ENCODE measurements at places on chromosomes 16 and 17. TPM values are rescaled to one million over a fixed set of nuclear protein-coding genes. Genes with fewer than 3 reads are reported as not detected.

CCR7 gene
- not detected for total RNA-seq

DNA sequence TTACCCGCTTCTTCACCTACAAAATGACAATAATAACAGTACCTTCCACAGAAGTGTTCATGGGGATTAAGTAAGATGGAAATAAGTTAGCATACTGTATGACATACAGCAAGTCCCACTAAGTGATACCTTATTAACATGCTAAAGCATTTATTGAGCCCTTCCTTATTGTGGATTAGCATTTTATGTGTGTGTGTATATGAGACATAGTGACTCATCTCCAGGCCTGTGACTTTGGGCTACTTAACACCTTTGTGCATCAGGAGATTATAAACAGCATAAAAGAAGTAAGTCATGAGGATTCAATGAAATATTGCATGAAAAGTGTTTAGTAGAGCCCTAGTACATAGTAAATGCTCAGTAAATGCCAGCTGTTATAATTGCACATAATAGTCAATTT lies 52.9 kb downstream of the CA10 start:
- H3K4me3 ChIP-seq = no peak overlapping the region
- no peak for DNase-seq
- H3K4me1 ChIP-seq = no peaks in the 10 kb centered on the region
- no peaks in the 10 kb centered on the region for H3K27me3 ChIP-seq

KRTAP4-1 gene
- not detected for total RNA-seq

DNA sequence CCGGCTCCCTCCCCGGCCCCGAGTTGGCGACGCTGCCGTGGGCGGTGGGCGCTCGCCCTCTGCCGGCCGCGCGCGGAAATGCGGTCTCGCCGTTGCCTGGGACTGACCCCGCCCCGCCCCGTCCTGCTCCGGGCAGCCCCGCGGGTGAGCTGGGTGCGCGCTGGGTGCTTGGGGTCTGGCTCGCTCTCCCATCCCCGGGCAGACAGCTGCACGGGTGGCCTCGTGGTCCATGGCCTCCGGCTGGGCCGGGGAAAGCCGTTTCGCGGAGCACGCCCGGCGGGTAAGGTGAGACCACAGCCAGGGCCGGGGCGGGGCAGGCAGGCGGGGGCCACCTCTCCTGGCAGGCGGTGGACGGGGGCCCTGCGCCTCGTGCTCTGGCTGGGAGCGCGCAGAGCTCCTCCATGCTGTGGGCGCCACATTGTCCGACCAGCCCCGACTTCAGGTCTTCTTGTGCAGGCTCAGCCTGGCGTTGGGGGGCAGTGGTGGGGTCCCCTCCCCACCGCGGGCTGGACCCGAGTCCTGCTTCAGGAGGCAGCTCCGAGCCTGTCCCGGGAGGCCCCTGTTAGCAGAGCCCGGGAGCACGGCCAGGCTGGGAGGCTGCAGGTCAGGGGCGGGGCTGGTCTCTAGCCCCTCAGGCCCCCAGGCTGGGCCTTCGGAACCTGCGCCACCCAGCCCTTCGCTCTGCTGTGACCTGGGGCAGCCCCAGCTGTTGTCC lies 7.0 kb upstream of the C1QTNF8 start:
- H3K4me1 ChIP-seq = peaks cover 34% of the 10 kb centered on the region
- DNase-seq = no peak
- H3K27ac ChIP-seq = no peak overlapping the region
- no peaks in the 10 kb centered on the region for H3K27me3 ChIP-seq

TBX6 gene
- not detected for total RNA-seq

MYH3 gene
- 7.1 TPM for total RNA-seq

DNA sequence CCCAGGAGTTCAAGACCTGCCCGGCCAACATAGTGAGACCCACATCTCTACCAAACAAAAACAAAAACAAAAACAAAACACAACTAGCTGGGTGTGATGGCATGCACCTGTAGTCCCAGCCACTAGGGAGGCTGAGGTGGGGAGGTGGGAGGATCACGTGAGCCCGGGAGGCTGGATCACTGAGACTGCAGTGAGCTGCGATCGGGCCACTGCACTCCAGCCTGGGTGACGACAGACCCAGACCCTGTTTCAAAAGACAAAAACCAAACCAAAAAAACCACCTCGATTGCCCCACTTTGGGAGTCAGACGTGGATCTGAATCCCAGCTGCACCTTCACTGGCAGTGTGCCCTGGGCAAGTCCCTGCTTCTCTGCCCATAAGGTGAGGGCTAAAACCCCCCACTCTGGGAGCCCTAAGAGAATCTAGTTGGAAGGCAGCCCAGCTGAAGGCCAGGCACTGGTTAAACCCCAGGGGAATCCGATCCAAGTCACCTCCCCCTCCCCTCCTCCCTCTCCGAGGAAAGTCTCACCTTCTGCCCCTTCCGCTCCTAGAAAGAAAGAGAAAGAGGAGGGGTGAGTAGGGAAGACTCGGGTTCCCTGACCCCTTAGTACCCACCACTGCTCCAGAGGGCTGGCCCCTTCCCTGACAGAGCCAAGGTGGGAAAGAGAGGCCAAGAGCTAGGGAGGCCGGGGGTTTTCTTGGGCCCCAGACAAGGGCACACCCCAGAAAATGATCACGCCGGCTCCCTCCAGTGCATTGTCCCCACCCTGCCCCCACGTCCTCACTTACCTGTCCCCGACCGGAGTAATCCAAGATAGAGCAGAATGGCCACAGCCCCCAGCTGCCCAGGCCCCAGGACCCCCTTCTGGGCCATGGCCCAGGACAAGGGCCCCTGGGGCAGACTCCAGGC lies 647 bp downstream of the PRSS8 start:
- no peak for DNase-seq
- H3K4me1 ChIP-seq = peaks cover 18% of the 10 kb centered on the region
- no peak overlapping the region for H3K27ac ChIP-seq
- no peaks in the 10 kb centered on the region for H3K27me3 ChIP-seq

SYNGR3 gene
- 0.49 TPM for total RNA-seq

GRCh38 chr17:2406271-2406902 lies 5.5 kb upstream of the MNT start:
- DNase-seq = no peak
- no peaks in the 10 kb centered on the region for H3K27me3 ChIP-seq
- peak overlapping the region; percentile 95 for H3K27ac ChIP-seq
- H3K36me3 ChIP-seq = no peaks in the 10 kb centered on the region
- peaks cover 37% of the 10 kb centered on the region for H3K4me1 ChIP-seq
- peak overlapping the region; percentile 37 for H3K4me3 ChIP-seq

CNTNAP1 gene
- 19.6 TPM for total RNA-seq

DNA sequence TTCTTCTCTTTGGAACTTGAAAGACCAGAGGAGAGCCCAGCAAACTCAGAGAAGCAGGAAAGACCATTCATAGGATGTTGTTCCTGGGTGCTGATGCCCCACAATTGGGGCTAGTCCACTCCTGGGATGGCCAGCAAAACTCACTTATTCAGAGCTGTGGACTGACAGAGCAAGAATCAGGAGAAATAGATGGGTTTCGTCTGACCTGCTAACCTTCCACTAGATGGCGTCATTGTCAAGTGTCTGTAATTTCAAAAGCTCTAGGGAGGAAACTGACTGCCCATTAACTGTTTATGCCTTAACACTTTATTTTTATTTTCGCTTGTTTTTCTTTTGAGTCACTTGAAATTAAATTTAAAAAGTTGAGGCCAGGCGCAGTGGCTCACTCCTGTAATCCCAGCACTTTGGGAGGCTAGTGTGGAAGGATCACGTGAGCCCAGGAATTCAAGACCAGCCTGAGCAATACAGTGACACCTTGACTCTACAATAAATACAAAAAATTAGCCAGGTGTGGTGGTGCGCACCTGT lies 28.7 kb upstream of the MILR1 start:
- no peak for DNase-seq
- H3K4me1 ChIP-seq = no peaks in the 10 kb centered on the region
- no peak overlapping the region for H3K4me3 ChIP-seq
- no peak overlapping the region for H3K27ac ChIP-seq
- no peaks in the 10 kb centered on the region for H3K27me3 ChIP-seq

GRCh38 chr17:69864462-69864861 lies 210.6 kb upstream of the KCNJ16 start:
- H3K4me1 ChIP-seq = no peaks in the 10 kb centered on the region
- H3K4me3 ChIP-seq = no peak overlapping the region
- H3K27me3 ChIP-seq = no peaks in the 10 kb centered on the region
- no peak overlapping the region for H3K27ac ChIP-seq
- H3K36me3 ChIP-seq = no peaks in the 10 kb centered on the region

TMEM114 gene
- not detected for total RNA-seq

GRCh38 chr17:42560246-42560645 lies 1.7 kb upstream of the COASY start:
- no peak for DNase-seq
- H3K4me1 ChIP-seq = peaks cover 27% of the 10 kb centered on the region
- peaks cover 11% of the 10 kb centered on the region for H3K36me3 ChIP-seq
- H3K27me3 ChIP-seq = no peaks in the 10 kb centered on the region

- H3K4me3 ChIP-seq = no peak overlapping the region
- no peak overlapping the region for H3K27ac ChIP-seq
- peaks cover 84% of the 10 kb centered on the region for H3K36me3 ChIP-seq
- H3K27me3 ChIP-seq = no peaks in the 10 kb centered on the region
- H3K4me1 ChIP-seq = peaks cover 13% of the 10 kb centered on the region
- no peak for DNase-seq
These were observed 5.8 kb downstream of the RNF40 start for GRCh38 chr16:30767767-30768465.

DNA sequence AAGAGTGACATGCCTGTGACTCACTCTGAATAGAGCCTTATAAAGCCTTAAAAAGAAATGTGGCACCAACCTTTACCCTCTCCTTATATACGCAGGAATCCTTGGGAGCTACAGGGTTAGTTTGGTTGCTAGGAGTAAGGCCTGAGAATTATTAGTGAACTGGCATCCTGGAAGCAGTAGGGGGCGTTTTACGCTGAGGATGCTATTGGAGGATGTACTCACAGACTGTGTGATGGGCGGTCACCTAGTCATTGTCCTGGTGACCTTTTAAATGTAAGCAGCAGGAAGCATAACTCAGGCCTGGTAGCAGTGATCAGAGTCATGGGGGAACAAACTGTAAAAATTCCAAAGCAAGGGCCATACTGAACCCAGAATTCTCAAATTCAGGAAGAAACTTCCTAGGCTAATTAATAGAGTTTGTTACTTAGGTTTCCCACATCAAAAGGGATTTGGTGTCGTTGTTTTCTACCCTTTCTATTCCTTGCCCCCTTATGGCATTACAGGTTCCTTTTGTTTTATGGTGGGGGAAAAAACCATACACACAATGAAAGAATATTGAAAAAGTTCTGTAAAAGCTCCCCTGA lies 153.8 kb downstream of the SNX11 start:
- DNase-seq = no peak

DNA sequence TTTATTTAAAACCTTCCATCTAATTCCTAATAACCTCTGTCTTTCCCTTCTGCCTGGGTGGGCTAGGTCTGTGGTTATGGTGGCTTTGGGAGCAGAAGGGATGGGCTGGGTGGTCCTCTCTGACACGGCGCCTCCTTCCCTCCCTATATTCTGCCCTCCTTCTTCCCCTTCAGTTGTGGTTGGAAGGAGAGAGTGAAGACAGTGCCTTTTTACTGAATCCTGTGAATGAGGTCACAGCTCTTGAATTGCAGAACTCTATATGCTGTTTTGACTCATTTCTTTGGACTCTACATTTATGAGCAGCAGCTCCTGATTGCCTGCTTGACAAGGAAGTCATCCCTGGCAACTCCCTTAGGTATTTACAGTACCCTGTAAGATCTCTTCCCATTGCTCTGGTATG lies 256.0 kb upstream of the ELAC2 start:
- H3K4me3 ChIP-seq = no peak overlapping the region
- no peak overlapping the region for H3K27ac ChIP-seq
- no peaks in the 10 kb centered on the region for H3K4me1 ChIP-seq
- DNase-seq = no peak

- no peaks in the 10 kb centered on the region for H3K36me3 ChIP-seq
- peaks cover 37% of the 10 kb centered on the region for H3K4me1 ChIP-seq
- no peak overlapping the region for H3K27ac ChIP-seq
- peak overlapping the region; percentile 59 for H3K4me3 ChIP-seq
These were observed 18.3 kb upstream of the CBX8 start for GRCh38 chr17:79814974-79815835.

EVI2B gene
- total RNA-seq = 14.4 TPM

- peaks cover 31% of the 10 kb centered on the region for H3K4me1 ChIP-seq
- H3K4me3 ChIP-seq = no peak overlapping the region
- no peaks in the 10 kb centered on the region for H3K36me3 ChIP-seq
- H3K27ac ChIP-seq = no peak overlapping the region
These were observed 3.4 kb downstream of the LYRM9 start for GRCh38 chr17:27889711-27890251.

HCRT gene
- not detected for total RNA-seq

GRCh38 chr17:219696-220095 lies 38.2 kb upstream of the DOC2B start:
- H3K4me3 ChIP-seq = no peak overlapping the region
- H3K27me3 ChIP-seq = no peaks in the 10 kb centered on the region
- no peak for DNase-seq
- no peak overlapping the region for H3K27ac ChIP-seq
- H3K4me1 ChIP-seq = no peaks in the 10 kb centered on the region

- peaks cover 20% of the 10 kb centered on the region for H3K4me1 ChIP-seq
- peak within 1 kb of the TSS; percentile 62 for H3K4me3 ChIP-seq
- DNase-seq = no peak
- H3K36me3 ChIP-seq = no peaks in the 10 kb centered on the region
- H3K27ac ChIP-seq = no peak within 1 kb of the TSS
- peaks cover 28% of the 10 kb centered on the region for H3K27me3 ChIP-seq
These were observed at the start of gene HOXB9 for GRCh38 chr17:48626245-48627117. TSS of gene HOXB9 (minus strand) at chr17:48626358. CDS start at chr17:48626269, 89 bp downstream.

CD300A gene
- total RNA-seq = 8.0 TPM

DNA sequence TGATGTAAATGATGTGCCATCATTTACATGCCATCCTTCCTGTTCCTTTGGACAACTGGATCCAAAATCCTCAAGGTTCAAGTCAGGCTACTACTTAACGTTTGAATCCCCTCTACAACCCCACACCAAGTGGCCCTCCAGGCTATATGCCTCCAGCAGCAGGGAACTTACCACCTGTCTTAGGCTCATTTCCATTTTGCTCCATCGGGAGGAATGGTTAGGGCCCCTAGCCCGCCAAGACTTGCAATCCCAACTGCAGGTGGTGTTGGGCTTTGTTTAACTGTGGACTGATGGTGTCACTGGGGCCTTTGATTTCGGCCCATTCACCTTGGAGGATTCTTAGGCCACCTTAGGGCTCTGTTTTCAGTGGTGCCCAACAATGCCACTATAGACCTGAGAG lies 9.7 kb downstream of the HNF1B start:
- no peak overlapping the region for H3K4me3 ChIP-seq
- H3K36me3 ChIP-seq = no peaks in the 10 kb centered on the region
- H3K4me1 ChIP-seq = no peaks in the 10 kb centered on the region
- no peak for DNase-seq
- peaks cover 10% of the 10 kb centered on the region for H3K27me3 ChIP-seq
- no peak overlapping the region for H3K27ac ChIP-seq

GRCh38 chr16:62596584-62596983 lies 560.3 kb upstream of the CDH8 start:
- no peaks in the 10 kb centered on the region for H3K36me3 ChIP-seq
- no peak overlapping the region for H3K27ac ChIP-seq
- no peaks in the 10 kb centered on the region for H3K4me1 ChIP-seq
- H3K27me3 ChIP-seq = no peaks in the 10 kb centered on the region

- no peak overlapping the region for H3K27ac ChIP-seq
- DNase-seq = no peak
- no peaks in the 10 kb centered on the region for H3K36me3 ChIP-seq
- H3K4me3 ChIP-seq = peak overlapping the region; percentile 79
These were observed 58.5 kb upstream of the CREBBP start for GRCh38 chr16:3938843-3939624.

All from thoracic aorta (tissue), 2 donors.